ENCODE measurements at places on chromosomes 16 and 17.

- DNase-seq: no peak
Measured at GRCh38 chr16:2595393-2596205, 57.8 kb downstream of the PDPK1 start.

DNA sequence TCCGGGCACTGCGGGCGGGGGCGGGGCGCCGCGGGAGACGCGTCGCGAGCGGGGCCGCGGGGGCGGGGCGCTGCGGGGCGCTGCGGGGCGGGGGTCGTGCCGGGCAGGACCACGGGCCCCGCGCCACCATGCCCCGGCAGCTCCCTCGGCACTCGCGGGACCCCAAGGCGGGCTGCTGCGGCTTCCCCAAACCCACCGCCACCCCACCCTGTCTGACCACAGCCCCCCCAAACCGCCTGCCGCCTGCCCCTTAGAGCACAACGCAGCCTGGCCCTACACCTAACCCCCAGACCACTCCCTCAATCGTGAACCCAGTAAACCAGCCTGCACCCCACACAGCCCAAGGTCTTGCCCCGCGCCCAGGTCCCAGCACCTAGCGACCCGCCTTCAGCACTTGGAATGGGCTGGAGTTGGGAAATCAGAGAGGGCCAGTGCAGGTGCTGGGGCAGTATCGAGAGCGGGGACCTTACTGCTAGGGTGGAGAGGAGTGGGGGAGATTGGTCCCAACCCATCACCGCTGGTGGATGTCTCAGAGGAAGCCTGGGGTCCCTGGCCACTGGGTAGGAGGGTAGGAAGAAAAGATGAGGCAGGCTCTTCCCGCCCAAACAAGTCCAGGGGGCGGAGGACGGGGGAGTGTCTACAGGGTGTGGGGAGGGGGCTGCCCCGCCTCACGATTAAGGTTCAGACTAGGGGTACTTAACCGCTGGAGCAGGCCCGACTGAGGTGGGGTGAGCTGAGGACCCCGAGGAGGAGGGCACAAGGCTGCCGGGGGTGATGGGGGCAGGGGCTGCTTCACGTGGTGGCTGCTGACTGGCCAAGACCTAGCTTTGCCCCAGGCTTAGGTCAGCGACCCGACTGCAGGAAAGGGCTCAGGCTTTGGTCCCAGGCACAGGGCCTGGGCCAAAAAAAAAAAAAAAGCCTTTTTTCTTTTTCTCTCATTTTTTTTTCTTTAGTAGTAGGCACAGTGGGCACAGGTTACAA lies 539 bp upstream of the VAMP2 start:
- peak; percentile 15 for DNase-seq

GRCh38 chr17:14776791-14777190 lies 475.9 kb downstream of the HS3ST3B1 start:
- DNase-seq: no peak

GRCh38 chr17:82241926-82242697 lies 13.3 kb downstream of the SLC16A3 start:
- no peak for DNase-seq

GRCh38 chr16:84293406-84293805 lies 1.3 kb upstream of the WFDC1 start:
- no peak for DNase-seq

- DNase-seq: peak; percentile 67
Measured at GRCh38 chr16:3983081-3983520, 102.6 kb upstream of the CREBBP start.

GRCh38 chr17:44222112-44222869 lies 2.8 kb upstream of the UBTF start:
- DNase-seq: peak; percentile 88

GRCh38 chr17:60335289-60335688 lies 56.6 kb downstream of the USP32 start:
- DNase-seq: no peak

DNA sequence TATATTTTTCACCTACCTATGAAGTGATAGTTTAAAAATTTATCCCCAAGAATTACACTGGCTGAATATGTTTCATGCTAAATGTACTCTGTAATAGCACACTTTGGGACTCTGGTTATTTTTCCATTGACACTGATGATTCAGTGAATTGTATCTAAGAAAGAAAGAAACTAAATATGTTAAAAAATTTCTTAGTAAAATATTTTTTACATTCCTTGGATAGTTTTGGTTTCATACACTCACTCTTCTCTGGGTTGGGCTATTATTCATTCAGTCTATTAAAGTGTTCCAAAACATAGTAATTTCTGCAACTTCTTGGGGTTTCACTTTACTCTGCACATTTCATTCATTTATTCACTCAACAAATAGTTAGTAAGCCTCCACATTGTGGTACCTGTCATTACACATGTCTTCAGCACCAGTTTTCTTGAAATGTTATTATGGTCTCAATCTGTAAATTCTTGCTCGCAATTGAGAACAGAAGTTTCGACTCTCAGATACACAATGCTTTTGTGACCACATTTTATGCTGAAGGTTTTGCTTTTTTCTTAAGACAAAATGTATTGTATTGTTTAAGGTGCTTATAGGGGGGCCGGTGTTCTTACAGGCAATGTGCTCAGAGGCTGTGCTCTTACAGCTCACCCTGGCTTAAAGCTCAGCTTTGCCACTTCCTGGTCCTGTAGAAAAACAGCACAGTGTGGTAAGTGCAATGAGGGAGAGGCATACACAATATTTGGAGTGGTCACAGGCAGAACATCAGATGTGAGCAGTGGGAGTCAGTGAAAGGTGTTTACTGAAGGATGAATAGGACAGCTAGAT lies 17.4 kb downstream of the CNTNAP4 start:
- no peak for DNase-seq
